ENCODE measurements at places on chromosomes 12 and 14.

- no peak for DNase-seq
Measured at GRCh38 chr12:111172786-111173185, 196.1 kb downstream of the PHETA1 start.

DNA sequence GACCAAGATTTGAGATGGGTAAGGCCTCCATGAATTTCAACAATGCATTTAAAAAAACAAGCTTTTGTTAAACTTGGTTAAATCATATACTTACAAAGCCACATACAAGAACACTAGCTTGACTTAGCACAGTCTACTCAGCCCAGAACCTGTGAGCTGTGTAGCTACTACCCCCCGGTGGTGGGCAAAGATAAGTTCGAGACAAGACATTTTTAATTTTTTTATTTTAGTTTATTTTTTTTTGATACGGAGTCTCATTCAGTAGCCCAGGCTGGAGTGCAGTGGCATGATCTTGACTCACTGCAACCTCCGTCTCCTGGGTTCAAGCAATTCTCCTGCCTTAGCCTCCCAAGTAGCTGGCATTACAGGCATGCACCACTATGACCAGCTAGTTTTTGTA is 3.7 kb upstream of the NECAP1 start:
- peak; percentile 33 for DNase-seq

- no peak for DNase-seq
Measured at GRCh38 chr14:93245764-93246420, 38.8 kb downstream of the UBR7 start.

GRCh38 chr14:90616881-90617280 is 199.3 kb downstream of the TTC7B start:
- no peak for DNase-seq

GRCh38 chr12:107519906-107520859 is 165.4 kb upstream of the PWP1 start:
- DNase-seq, result no peak

- DNase-seq, result no peak
Measured at GRCh38 chr12:91194500-91194899, 11.9 kb upstream of the DCN start.

- no peak for DNase-seq
Measured at GRCh38 chr14:101017806-101018560, 114.5 kb upstream of the RTL1 start.

DNA sequence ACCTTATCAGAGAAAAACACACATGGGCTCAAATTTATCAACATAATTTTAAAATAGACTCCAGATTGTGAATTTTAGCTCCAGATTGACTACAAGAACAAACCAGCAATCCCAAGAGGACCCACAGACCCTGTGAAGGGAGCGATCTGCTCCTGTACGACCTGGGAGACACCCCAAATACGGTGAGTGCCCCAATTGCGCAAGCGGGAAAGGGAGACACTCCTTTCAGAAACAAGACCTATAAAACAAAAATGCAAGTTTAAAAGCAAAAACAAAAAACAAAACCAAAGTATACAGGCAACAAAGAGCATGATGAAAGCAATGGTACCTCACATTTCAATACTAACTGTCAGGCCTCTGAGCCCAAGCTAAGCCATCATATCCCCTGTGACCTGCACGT is 32.1 kb downstream of the DNAI7 start:
- no peak for DNase-seq

DNA sequence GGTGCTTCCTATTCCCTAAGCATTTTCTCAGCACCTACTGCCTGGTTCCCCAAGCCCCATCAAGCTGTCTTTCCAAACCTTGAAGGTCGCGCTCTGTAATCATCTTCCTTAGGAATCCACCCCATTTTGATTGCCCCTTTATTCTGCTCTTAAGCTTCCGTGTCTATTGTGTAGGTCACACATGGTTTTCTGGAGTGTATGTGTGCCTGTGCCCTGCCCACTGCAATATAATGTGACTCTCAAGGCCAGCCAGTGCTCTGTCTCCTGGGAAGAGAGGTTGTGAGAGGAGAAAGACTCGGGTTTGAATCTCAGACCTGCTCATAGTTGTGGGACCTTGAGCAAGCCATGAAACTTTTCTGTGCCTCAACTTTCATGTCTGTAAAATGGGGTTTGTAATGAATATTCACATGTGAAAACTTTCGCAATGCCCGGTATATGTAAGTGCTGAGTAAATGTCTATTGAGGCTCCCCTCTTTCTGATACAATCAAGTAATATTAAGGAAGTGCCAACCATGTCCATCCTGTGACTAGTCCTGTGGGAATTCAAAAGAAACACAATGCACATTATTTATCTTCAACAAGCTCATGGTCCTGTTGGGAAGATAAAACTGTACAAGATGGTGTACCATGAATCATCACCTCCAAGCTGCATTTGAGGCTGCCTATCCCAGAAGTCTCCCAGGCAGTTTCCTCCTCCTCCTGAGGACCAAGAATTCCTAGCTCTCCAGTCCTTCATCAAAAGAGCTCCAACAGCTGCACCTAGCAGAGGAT is 774 bp upstream of the KRT75 start:
- DNase-seq, result no peak

DNA sequence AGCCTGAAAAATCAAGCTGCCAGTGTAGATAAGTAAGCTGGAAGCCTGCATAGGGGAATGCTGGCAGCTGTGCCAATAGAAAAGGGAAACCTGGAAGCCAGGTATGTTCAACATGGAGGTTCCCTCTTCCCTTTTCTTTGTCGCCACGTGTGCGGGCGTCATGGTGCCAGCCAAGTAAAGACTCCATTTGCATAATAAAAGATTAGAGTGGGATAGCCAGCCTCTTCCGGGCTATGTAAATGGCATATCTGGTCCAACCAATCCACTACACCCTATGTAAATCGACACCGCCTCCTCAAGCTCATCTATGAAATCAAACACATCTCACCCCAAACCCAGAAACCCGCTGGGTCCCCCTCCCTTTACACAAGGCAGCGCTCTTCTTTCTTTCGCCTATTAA is 5.6 kb upstream of the ADGRD1 start:
- DNase-seq, result no peak

GRCh38 chr12:129550353-129550752 is 353.5 kb downstream of the TMEM132D start:
- no peak for DNase-seq

GRCh38 chr12:38931461-38931860 is 26.1 kb upstream of the CPNE8 start:
- no peak for DNase-seq

- no peak for DNase-seq
Measured at GRCh38 chr14:104432611-104433231, 146.8 kb upstream of the C14orf180 start.

DNA sequence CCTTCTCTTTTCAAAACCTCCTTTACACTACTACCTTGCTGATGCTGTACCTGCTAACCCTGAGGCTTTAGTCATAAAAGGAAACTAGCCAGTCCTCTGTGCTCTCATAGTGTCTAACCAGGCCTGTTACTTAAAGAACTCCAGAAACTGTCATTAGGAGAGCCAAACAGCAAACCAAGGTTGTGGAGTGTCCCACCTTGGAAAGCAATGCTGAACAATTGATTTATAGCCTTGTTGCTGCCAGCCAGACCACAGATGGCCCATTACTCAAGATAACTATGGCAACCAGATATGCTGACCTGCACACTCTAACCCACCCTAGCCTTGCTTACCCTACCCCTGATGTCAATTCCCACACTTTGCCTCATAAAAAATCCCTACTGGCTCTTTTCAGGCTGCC is 26.5 kb upstream of the BCAT1 start:
- no peak for DNase-seq

DNA sequence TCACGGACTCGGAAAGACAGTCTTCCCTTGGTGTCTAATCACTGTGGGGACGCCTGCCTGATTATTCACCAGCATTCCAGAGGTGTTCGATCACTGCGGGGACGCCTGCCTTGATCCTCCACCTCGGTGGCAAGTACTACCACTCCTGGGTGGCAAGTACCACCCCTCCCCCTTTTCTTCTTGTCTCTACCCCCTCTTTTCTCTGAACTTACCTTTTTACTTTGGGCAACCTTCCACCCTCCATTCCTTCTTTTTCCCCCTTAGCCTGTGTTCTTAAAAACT is 12.0 kb upstream of the LGMN start:
- no peak for DNase-seq

DNA sequence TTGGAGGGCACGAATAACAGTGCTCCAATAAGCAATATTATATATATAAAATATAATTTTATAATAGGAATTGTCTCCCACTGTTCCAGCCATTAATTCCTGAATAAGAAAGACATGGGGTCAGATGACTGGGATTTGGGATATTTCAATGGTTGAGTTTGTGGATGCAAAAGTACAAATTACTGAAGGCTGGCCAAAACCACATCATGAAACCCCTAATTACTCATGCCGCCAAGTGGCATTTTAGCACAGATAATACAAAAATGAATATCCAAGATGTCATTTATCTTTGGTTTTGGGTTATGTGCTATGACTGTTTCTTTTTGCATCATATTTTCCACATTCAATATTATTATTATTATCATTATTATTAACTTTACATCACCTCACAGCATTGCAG is 261.4 kb upstream of the TBX3 start:
- no peak for DNase-seq

- no peak for DNase-seq
Measured at GRCh38 chr12:98399532-98399931, 115.9 kb upstream of the TMPO start.

- DNase-seq, result no peak
Measured at GRCh38 chr12:101068836-101069235, 141.2 kb downstream of the SLC5A8 start.

- no peak for DNase-seq
Measured at GRCh38 chr12:108156717-108157116, 27.6 kb downstream of the WSCD2 start.
